GM06990 (cell line): ENCODE measurements at places on chromosomes 12 and 14.

- DNase-seq, result no peak
Observed at GRCh38 chr14:53019406-53019805, 68.6 kb upstream of the FERMT2 start.

- DNase-seq, result no peak
Observed at GRCh38 chr12:42422785-42423184, 96.8 kb downstream of the PPHLN1 start.

- DNase-seq, result no peak
Observed at GRCh38 chr12:1630827-1631591, 2.0 kb downstream of the WNT5B start.

GRCh38 chr14:99134516-99135046, 137.4 kb downstream of the BCL11B start:
- no peak for DNase-seq

DNA sequence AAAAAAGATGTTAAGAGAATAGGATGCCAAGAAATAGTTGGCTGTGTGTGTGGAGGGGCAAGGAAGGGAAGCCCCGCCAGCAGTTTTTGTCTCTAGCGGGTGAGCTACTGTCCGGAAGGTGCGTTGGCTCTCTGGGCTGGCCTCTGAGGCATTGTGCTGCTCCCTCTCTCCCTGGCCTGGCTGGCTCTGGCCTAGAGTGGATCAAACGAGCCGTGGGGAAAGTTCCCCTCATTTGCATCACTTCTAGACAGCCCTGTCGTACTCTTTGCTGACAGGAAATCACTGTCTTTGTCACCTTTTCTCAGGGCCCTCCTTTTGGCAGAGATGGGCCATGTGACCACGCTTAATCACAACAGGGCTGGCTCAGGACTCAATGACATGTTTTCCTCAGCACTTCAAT, 236.1 kb upstream of the NPAS3 start:
- no peak for DNase-seq

DNA sequence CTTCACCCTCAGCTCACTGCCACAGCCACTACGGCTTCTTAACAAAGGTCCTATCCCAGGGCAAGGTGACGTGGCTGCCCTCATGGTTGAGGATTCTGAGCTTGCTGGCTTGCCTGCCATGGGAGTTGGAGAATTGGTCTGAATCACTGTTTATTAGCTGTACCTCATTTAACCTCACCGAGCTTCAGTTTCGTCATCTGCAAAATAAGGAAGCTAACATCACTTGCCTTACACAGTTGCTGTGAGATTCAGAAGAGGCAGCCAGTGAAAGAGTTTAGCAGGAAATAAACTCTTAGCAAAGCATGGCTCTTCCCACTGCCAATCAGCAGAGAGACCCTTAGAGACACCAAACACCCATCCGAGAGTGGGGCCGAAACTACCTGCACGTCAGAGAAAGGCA, 90.1 kb upstream of the KCNA1 start:
- no peak for DNase-seq

GRCh38 chr14:33525626-33526025, 425.2 kb downstream of the EGLN3 start:
- DNase-seq, result no peak

- no peak for DNase-seq
Observed at GRCh38 chr12:52945389-52946232, 3.3 kb upstream of the KRT18 start.

- no peak for DNase-seq
Observed at GRCh38 chr14:49056021-49056420, 530.2 kb downstream of the RPS29 start.

- no peak for DNase-seq
Observed at GRCh38 chr12:25424211-25424731, 128.8 kb downstream of the LMNTD1 start.

DNA sequence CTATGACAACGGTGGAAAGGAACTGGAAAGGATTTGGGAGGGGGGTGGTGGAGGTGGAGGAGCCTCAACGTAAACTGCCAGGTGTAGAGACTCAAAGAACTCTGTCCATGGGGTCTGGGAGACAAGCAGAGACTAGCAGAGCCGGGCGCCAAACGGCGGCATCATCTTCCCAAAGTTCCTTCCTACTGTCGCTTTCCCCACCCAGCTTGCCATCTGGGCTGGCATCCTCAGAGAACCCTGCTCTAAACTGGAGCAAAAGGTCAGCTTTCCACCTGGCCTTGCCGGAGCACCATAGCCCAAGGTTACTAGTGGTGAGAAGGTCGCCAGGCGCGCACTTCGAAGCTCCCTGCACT, 4.0 kb upstream of the IRF2BPL start:
- no peak for DNase-seq

DNA sequence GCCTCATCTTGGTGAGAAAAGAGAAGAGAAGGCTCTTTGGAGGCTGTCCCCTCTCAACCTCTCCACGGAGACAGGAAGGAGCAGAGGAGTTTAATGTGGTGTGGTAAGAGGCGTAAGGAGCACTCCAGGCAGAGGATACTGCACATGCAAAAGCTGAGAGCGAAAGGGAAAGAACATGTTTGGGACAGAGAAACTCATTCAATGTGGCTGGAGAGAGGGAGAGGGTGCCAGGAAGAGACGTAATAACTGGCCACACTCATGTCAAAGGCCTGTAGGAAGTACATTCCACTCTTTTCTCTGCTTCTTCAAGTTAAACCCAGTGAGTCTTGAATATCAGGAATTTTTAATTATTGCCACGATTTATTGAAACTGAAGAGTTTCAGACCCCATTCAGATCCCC, 12.0 kb downstream of the VDR start:
- no peak for DNase-seq

- DNase-seq, result no peak
Observed at GRCh38 chr14:101230851-101231550, 327.5 kb upstream of the RTL1 start.

GRCh38 chr14:64762044-64763034, 58.1 kb downstream of the PLEKHG3 start:
- no peak for DNase-seq

GRCh38 chr12:66901138-66901932, 222.5 kb upstream of the GRIP1 start:
- DNase-seq, result peak; percentile 28

DNA sequence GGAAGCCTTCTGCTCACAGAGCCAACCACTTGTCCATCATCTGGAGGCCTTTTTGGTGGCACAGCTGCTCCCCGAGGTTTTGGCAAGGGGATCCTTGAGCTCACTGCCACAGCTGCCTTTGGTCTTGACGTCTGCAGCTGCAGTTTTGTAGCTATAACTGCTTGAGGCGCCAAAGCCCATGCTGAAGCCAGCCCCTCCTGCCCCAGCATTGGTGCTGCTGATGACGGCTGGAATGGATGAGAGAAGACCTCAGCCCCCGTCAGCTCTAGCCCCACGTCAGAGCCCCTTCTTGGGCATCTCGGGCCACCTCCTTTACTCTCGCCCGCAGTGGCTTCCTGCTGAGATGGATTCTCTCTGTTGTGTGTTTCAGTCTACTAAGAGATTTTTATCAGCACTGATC, 12.3 kb upstream of the KRT74 start:
- no peak for DNase-seq

DNA sequence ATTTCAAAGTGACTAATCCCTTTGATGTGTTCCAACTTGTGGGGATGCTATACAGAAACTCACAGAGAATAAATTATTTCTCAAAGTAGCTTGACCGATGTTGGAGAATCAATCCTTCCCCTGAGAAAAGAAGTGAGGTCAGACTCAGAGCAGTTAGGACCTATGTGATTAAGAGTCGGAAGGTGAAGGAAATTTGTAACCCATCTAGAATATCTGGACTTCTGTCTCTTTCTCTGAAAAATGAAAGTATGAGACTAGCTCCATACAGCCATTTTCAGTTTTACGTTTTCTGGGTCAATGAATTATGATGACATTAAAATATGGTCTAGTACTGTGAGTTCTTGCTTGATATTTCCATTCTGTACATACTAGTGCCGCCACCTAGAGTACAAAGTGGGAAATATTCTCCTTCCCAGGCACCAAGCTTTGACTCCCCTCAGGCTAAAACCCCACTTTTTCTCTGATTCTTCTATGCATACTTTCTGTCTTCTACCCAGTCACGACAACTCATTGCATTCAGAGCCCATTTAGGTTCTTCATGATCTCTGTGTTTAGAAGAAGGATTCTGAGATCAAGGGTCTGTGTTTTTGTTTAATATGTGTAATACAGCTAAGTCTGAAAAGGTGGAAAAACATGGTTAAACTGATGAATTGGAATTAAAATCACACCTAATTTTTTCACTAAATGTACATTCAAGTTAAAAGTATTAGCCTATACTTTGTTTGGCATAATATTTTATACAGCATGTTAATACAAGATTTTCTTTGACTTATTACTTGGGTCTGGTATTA, 6.9 kb upstream of the NTS start:
- peak; percentile 22 for DNase-seq

DNA sequence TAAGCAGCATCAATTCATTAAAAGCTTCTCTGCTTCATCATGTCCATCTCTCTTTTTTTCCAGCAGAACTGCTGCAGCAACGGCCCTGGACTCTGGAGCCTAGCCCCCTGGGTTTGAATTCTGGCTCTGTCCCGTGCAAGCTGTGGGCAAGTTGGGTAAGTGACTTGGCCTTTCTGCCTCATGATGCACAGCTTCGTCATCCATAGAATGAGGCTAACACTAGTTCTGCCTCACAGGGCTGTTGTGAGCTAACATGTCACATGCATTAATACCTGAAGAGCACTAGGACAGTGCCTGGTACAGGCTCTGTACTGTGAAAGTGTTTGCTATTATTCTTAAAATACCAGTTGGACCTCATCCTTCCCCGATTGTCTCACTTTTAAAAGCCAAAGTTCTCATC, 4.2 kb downstream of the KRT82 start:
- no peak for DNase-seq

DNA sequence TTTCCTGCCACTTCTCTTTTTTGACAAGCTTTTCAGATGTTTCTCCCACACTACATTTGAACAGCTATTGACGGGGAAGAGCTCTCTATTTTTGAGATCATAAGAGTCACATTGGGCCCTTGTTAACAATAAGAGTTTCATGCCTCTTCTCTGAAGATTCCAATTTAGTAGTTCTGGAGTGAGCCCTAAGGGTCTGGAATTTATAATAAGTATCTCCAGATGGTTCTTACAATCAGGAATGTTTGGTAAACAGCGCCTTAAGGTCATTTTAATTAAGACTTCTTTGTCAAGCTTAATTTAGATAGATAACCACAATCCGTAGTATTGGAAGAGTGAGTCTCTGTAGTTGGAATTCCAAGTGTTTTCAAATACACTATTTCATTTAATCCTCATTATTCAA, 60.6 kb upstream of the HECTD1 start:
- DNase-seq, result no peak

GRCh38 chr12:9367201-9367600, 159.0 kb upstream of the PZP start:
- no peak for DNase-seq

GRCh38 chr12:48054955-48055821, 50.7 kb downstream of the SENP1 start:
- no peak for DNase-seq

DNA sequence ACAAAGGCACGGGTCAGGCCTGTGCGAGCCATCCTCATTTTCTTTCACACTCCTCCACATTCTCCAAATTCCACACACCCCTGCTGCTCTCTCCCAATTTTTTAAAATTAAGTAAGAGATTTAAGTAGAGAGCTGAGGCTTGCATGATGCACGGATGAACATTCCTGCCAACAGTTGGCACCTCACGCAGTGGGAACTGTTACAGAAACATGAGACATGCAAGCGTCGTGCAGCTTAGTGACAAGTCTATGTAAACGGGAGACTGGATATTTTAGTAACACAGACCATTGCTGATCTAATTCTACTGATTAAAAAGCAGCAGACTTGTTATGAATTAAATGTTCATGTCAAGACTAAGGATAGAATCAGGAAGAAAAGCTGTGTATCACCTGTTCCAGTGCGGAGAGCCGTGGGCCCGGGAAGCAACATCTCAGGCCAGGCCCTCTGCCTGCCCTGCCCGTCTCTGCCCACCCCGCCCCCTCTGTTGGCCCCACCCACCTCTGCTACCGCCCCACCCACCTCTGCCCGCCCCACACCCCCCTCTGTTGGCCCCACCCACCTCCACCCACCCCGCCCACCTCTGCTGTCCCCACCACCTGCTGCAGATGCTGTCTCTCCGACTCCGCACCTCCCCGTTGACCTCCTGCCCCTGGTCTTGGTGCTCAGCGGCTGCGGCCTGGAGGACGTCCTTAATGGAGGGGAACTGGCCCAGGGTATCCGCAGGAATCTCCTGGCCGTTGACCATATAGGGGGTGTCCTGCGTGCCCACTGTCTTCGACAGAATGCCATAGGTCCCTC, 21.2 kb downstream of the GOLGA3 start:
- DNase-seq, result no peak

DNA sequence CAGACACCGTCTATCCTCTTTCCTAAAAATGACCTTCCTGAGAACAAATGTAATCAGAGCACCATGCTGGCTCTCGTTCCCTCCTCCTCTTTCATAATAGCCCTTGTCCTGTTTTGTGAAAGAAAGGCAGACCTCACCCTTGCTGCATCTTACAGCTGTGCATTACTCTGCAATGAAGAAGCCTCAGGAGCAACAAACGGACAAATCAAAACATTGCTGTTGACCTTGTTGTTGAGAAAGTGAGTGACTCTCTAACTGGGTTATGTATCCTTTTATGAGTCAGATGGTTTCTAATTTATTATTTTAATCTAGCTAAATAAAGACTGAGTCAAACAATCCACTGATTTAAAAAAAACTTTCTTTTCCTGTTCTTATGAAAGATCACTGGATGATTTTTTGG, 180.9 kb downstream of the RPS29 start:
- DNase-seq, result no peak

DNA sequence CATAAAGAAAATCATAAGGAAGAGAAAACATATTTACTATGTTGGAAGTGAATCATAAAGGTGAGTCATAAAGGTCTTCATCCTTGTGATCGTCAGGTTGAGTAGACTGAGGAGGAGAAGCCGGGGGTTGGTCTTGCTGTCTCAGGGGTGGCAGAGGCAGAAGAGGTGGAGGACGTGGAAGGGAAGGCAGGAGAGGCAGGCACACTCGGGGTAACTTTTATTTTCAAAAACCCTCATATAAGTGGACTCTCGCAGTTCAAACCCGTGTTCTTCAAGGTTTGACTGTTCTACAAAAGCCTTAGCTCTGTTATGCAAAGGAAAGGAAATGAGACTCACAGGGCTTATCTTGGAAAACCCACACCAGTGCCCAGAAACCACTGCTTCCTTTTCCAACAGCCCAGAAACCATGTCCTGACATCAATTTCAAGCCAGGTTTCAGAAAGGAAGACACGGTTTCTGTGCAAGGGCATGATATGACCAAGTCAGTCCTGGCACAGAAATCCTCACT, 14.0 kb downstream of the SMCO2 start:
- DNase-seq, result no peak

- peak; percentile 52 for DNase-seq
Observed at GRCh38 chr14:71554323-71554722, 377.9 kb upstream of the RGS6 start.
